ENCODE measurements at places on chromosomes 3 and 15.

- DNase-seq = no peak
Observed at GRCh38 chr3:13113346-13114330, 40.4 kb upstream of the IQSEC1 start.

- DNase-seq = no peak
Observed at GRCh38 chr15:69499521-69500211, 47.0 kb downstream of the RPLP1 start.

DNA sequence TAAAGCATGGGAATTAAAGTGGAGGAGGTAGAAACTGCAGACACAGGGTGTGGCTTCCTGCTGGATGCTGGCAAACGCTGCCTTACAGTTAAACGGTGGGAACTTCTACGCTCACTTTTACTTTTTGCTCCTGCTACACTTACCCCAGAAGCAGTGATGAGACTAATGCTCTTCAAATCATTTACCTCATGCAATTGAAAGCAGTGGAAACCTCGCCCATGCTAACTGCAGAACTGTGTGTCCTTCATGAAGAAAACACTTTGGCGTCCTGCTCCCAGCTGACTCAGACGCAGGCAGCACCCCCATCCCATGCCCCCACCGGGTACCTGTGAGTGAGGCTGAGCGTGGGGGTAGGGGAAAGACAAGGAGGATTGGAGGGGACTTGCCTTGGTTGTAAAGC lies 31.8 kb downstream of the UPK1B start:
- no peak for DNase-seq

- DNase-seq = no peak
Observed at GRCh38 chr15:62428851-62429598, 263.9 kb upstream of the C2CD4B start.

GRCh38 chr15:99117563-99118257 lies 12.8 kb downstream of the SYNM start:
- no peak for DNase-seq
